ENCODE measurements at places on chromosomes 13 and 19.
A peak's percentile ranks its signal among the peaks of the same experiment; 100 is the strongest.

GRCh38 chr19:30136611-30137195 is 194.7 kb downstream of the URI1 start:
- no peak for DNase-seq

GRCh38 chr19:13738073-13738472 is 26.2 kb upstream of the MRI1 start:
- DNase-seq: no peak

GRCh38 chr13:80036845-80037504 is 304.0 kb downstream of the SPRY2 start:
- DNase-seq: no peak

- DNase-seq: no peak
Measured at GRCh38 chr13:102355251-102355650, 46.6 kb downstream of the FGF14 start.

DNA sequence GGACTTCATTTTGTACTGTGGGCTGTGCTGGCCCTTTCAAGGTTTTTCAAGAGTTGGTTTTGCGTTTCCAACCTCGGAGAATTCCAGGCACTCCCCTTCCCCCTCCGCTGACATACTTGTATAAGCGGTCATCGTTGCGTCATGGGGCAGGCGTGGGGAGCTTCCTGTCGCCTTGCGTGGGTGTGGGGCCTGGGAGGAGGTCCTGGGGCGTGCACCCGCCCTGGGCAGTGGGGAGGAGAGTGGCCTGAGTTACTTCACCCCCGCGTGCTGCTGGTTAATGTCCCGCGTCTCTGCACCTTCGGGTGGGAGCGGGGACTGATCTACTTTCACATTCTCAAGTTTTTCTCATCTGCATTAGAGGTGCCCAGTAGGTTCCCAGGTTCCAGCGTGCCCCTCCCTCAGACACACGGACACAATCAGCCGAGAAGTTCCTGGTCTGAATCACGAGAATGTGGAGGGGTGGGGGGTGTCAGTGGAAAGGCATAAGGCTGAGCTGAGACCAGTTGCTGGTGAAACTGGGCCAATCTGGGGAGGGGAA is 4.1 kb downstream of the IER2 start:
- DNase-seq: peak; percentile 85

GRCh38 chr13:47327861-47328260 is 431.0 kb upstream of the HTR2A start:
- no peak for DNase-seq

All from activated CD8-positive, alpha-beta memory T cell treated with anti-CD3 and anti-CD28 coated beads, Interleukin-2, amount 50 U/mL, for 48 hours (primary cell).